ENCODE measurements at places on chromosomes 11 and 22. TPM values are rescaled to one million over a fixed set of nuclear protein-coding genes. Genes with fewer than 3 reads are reported as not detected.

MDK gene
- total RNA-seq: 63.0 TPM

GRCh38 chr22:38489561-38490145 is 16.5 kb downstream of the DDX17 start:
- peak overlapping the region; percentile 21 for H3K27ac ChIP-seq
- no peak for DNase-seq
- H3K4me3 ChIP-seq: no peak overlapping the region
- peaks cover 13% of the 10 kb centered on the region for H3K4me1 ChIP-seq
- peaks cover 69% of the 10 kb centered on the region for H3K36me3 ChIP-seq

- no peak overlapping the region for H3K27ac ChIP-seq
- H3K4me1 ChIP-seq: peaks cover 5% of the 10 kb centered on the region
- H3K36me3 ChIP-seq: no peaks in the 10 kb centered on the region
- no peak overlapping the region for H3K4me3 ChIP-seq
- no peaks in the 10 kb centered on the region for H3K27me3 ChIP-seq
Measured at GRCh38 chr11:60743058-60743457, 13.6 kb upstream of the MS4A15 start.

FOLH1 gene
- 0.52 TPM for total RNA-seq

TRPM5 gene
- under 0.01 TPM for total RNA-seq

GRCh38 chr22:26447584-26448329 is 18.7 kb downstream of the ASPHD2 start:
- H3K4me3 ChIP-seq: no peak overlapping the region
- no peaks in the 10 kb centered on the region for H3K27me3 ChIP-seq
- H3K36me3 ChIP-seq: no peaks in the 10 kb centered on the region
- no peaks in the 10 kb centered on the region for H3K4me1 ChIP-seq
- no peak overlapping the region for H3K27ac ChIP-seq

DNA sequence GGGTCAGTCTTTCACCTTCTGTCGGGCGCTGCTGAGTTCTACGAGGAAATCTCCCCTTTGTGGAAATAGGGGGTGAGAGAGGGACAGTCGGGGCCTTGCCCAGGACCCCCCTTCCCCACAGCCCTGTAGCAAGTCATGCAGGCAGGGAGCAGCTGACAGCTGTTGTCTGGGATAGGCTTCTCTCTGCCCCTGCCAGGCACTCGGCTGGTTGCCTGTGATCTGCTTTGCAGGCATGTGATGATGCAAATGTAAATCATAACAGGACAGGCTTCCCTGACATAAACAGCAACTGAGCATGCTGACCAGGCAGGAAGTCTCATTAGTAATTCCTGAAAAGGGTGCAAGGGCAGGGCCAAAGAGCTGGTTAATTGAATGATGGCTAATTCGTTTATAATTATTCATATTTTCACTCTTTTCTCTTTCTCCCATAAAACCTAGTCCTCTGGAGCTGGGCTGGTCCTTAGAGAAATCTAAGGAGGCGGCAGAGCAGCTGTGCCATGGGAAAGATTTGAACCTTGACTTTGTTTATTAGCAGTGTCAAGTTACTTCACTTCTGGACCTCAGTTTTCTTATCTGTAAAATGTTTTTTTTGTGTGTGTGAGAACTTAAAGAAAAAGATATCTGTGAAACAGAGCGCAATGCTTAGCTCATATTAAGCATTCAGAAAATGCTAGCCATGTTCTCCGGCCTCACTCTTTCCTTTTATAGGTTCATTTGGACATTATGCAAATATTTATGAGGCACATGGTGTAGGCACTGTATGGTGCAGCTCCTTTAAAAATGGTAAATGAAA is 129.7 kb downstream of the LDLRAD3 start:
- no peak overlapping the region for H3K27ac ChIP-seq
- DNase-seq: peak; percentile 26
- no peaks in the 10 kb centered on the region for H3K36me3 ChIP-seq

All from body of pancreas (tissue), 4 donors.